Kidney epithelial cell (primary cell): ENCODE measurements at places on chromosomes 3 and 15.

- DNase-seq = peak; percentile 89
Observed at GRCh38 chr3:194740859-194741491, 55.3 kb downstream of the FAM43A start.

- no peak for DNase-seq
Observed at GRCh38 chr15:101192081-101192480, 59.8 kb downstream of the CHSY1 start.

- DNase-seq = no peak
Observed at GRCh38 chr3:197573048-197573767, 17.4 kb upstream of the BDH1 start.

GRCh38 chr15:94274745-94275144 is 43.4 kb downstream of the MCTP2 start:
- no peak for DNase-seq

DNA sequence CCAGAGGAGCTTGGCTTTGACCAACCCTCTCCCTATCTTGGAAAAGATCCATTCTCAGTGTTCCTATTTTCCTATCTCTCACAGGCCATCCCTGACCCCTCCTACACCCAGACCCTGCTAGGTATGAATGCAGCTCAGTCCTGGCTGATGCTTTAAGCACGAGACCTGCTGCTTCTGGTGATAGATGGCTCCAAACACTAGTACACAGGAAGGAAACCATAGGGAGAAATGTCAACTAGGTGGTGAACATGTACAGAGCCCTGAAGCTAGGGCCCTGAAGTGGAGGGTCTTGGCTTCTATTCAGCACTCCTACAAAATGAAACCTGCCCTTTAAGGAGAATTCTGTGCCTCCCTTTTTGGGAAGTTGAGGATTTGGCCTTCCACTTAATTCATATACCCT is 47.4 kb upstream of the MANF start:
- DNase-seq = no peak

DNA sequence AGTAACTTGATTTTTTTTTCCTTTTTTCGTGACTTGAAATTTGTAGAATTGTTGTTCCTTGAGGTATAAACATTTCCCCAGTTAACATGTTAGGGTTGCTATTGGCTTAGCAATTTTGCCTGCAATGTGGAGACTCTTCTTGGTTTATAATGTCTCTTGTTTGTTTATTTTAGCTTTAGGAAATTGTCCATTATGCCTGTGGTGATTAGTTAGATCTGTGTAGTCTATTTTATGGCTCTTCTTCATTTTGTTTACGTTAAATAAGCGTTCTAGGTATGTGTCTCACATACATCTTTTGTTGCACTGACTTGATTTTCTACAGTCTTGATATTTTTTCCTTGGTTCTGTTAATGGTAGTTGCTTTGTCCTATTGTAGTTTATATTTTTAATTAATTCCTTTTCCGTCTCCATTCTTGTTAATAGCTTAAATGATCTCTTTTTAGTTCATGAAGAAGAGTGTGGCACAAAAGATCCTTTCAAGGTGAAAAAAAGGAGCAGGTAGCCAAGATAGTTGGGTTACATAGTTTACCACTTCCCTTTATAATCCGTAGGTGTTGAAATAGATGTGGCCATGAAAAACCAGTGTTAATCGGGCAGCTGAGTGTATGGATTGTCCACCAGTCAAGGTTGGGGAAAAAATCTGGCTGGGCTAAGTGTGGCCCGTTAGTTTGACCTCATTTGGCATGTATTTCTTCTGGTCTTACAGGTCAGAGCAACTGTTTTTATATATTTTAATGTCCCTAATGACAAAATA is 12.1 kb downstream of the IQGAP1 start:
- no peak for DNase-seq

DNA sequence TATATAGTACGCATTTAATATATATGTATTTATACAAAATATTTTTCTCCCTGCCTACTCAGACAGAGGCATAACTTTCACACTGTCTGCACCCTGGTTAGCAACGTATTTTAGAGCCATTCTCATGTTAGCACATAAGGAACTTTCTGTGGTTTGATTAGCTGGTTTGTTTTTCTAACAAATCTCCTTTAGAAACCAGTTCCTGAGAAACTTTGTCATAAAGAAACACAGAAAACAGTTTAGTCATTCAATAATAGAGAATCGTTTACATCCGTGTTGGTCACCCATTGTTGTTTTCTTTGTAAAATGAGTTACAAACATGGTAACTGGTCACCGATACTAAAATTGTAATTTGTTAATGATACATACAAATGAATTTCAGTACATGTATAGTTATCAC is 5.9 kb upstream of the NGRN start:
- no peak for DNase-seq

GRCh38 chr15:82158811-82159210 is 103.7 kb downstream of the EFL1 start:
- no peak for DNase-seq

DNA sequence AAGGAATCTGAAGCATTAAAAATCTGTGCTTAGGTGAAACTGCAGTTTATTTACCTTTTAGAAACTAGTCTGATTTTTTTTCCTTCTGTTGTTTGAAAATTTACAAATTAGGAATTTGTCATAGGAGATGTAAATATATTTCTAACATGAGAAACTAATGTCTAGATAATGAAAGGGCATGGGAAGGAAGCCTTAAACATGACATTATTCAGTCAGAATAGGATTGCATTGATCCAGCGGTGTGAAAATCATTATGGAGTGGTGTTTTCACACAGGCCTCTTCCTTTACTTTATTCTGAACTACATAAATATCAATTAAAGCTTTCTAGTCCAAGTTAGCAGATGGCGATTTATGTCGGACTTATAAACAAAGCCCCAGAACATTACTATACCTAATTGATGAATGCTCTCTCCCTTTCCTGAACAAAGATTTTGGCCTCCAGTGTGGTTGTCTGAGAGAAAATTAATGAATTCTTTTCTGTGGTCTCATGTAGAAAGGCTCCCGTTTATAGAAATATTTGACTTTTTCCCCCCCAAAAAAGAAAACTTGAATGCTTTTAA is 37.9 kb downstream of the FNDC3B start:
- no peak for DNase-seq

DNA sequence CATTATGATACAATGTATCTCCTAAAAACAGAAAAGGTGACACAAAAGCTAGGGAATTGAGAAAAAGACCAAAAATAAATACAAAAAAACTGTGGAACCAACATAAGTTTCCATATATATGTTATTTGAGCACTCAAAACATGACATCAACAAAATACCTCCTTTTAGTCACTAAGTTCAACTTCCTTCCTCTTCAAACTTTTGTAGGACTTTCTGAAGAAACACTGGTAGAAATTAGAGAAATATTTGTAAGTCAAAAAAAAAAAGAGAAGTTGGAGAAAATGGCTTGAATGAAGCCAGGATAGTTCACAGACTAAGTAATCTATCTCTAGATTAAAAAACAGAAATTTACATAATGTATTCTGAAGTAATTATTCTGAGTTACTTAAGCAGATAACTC is 208.4 kb upstream of the ALCAM start:
- DNase-seq = no peak

DNA sequence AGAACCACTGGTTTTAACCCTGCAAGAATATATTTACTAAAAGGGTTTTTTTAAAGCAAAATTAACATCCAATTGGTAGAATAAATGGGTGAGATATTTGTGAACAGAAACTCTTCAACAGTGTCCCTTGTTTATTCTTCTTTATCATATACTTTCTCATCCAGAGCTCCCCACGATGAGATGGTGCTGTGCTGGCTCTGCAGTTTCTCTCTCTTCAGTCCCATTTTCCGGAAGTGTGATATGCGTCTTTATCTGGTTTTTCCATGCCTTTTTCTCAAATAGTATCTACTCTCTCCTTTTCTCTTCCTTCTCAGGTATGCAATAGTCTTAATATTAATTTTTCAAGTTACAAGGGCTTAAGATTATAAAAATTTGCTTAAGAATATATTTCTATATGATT is 1.5 kb downstream of the EAF2 start:
- DNase-seq = no peak

- DNase-seq = no peak
Observed at GRCh38 chr15:58549013-58549784, 117.4 kb downstream of the LIPC start.

DNA sequence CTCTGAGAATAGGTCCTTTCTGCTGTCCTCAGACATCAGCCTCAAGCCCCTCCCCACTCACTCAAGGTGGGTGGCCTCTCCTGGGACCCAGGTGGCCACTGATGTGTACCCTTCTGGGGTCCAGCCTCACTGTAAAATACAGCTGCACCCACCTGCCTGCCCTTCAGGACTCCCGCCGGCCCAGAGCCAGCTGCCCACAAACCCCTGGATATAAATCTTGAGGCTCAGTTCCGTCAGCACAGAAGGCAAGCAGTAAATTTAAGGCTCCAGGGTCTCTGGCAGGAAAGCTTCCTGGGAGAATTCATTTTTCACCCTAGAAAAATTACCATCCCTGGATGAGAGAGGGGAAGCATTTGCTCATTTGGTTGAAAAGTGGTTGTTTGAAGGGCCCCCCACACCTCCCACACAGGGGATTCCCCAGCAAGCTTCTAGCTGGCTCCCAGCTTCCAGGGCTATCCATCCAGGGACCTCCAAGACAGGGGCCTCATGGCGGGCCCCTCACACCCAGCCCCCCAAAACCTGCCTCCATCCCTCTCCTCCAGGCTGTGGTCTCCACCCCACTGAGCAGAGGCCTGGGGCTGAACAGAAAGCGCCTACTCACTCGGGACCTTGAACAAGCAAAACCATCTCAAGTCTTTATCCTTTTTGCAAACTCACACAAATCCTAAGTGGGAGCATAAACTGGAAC is 48.4 kb upstream of the GRIP2 start:
- no peak for DNase-seq

DNA sequence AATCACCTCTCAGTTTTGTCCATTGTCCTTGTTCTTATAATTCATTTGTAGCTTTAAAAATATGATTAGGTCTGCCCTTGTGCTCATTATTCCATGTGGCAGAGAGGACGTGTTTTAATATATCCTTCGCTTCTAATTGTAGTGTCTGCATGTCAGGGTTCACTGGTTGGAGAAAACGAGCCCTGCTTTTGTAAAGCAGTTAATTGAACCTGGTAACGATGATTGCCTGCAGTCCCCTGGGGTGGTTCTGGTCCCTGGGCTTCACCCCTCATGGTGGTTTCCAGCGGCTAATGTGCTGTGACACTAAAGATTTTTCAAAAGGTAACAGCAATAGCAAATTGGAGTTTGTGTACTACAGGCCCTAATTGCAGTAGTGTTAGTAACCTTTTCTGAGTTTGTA is 299.6 kb downstream of the CACNA2D3 start:
- DNase-seq = no peak

DNA sequence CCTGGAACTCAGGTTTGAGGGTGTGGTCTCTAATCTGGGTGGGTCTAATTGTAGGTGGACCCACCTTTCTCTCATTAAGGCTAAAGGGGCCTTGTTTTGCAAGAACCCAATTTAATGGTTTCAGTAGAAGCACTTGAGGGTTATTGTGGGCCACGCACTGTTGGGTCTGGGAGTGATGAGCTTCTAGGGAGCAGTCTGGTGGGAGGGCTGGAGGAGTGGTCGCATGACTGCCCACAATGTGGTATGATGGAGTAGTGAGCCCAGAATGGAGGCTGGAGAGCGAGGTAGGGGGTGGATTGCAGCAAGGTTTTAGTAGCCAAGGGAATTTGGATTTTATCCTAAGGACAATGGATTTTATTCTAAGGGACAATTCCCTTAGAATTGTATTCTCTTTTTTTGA is 2.7 kb downstream of the TATDN2 start:
- no peak for DNase-seq

GRCh38 chr3:29764603-29765254 is 483.9 kb downstream of the RBMS3 start:
- no peak for DNase-seq
